Stimulated activated CD4-positive, alpha-beta T cell treated with anti-CD3 and anti-CD28 coated beads, Interleukin-15, amount 100 ng/mL, for 48 hours (primary cell): ENCODE measurements at places on chromosomes 12 and 14.

GRCh38 chr14:28975084-28975483 is 208.5 kb downstream of the FOXG1 start:
- no peak for DNase-seq

DNA sequence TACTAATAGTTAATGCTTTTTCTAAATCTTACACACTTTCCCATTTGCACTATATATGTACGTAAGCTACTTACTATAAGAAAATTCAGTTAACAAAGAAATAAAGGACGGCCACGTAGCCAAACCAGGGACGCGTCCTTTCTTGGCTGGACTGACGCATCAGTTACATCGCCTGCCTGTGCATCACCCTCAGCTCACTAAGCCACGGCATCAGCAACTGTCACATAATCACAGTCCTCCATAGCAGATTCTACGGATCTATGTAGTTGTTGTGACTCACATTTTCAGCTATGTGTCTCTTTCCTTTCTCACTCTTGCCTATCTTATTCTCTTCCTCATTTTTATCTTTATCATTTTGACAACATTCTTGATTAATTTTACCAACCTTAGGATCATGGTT is 38.1 kb upstream of the C12orf50 start:
- DNase-seq = no peak

DNA sequence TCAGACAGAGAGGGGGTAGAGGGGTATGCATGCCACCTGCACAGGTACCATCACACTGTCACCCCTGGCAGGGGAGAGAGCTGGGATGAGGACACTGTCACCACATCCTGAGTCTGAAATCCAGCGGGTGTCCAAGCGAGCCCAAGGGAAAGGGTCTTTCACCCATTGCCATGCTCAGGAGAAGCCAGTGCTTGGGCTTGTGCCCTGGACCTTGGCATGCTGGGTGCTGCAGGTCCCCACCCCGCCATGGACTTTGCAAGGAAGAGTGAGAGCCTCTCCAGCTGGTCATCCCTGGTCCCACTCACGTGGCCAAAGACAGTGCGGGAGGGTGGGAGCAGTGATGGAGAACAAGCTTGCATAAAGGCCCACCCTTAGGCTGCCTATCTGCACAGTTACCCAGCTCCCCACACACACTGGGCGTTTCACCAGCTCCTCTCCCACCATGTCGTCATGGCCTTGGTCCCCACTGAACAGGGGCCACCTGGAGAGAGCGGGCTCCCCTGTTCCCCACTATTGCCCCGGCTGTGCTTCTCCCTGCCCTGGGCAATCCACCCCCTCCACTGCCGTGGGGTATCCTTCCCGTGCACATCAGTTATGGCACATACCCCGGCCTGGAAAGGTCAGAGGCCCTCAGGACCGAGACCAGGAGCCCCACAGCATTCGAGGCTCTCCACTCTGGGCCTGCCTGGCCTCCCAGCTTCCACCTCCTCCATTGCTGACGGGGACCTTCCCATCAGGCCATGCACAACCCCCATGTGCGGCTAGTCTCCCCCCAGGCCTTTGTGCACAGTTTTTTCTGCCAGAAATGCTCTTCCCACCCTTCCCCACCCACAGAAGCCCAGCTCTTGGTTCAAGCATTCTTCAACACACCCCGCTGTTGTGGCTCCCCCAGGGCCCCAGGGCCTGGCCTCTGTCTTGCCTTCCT is 58.6 kb upstream of the BCL11B start:
- DNase-seq = no peak

DNA sequence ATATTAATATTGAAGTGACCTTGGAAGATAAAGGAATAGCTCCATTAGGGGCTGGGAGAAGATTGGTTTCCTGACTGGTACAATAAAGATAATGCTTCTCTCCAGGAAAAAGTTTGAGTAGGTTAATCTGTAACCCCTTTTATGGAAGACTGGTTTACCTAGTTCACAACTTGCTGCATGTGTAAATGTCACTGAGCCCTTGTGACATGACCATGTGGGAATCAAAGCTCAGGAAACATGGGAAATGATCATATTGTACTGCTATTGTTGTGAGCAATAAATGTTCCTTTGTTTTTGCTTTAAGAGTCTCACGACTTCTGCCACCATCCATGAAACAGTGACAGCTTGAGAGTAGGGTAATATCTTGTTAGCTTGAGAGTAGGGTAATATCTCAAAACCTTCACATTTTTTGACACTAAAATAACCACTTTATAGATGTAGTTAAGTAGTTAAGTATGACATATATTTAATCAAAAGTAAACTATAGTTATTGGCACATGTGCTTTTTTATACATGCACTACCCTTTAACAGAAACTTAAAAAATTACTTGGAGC is 1338.6 kb downstream of the FSCB start:
- no peak for DNase-seq

- DNase-seq = no peak
Observed at GRCh38 chr12:41795051-41795600, 349.5 kb downstream of the GXYLT1 start.

DNA sequence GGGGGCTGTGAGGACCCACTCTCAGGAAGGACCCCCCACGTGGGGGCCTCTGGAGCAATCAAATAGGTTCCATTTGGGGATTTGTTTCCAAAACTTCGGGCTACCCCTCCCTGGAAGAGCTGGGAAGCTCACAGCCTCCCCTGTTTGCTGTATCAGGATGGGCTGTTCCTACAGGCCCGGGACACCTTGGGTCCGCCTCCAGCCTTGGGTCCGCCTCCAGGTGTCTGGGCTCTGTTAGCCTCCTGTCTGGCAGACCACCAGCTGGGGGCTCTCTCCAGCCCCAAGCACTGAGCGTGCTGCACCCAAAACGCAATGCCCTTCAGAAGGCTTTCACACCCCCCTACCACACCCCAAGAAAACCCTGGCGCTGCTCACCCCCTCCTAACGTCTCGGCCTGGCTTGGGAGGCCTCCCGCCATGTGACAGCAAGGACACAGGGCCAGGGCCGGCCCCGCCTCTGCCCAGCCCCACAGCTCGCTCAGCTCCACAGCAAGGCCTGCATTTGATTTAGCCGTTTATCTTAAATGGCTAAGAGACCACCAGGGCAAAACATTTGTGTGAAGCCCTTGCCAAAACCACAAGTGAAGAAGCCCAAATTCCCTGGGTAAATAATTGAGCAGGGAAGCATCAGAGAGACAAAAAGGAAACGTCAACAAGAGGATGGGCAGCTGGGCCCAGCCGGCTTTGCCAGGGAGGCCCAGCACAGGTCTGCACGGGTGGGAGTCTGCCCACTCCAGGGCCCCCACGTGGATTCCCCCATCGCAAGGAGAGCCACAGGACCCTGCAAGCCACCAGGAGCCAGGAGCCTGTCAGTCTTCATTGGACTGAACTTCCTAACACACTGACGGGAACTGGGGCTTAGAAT is 39.9 kb downstream of the BCL11B start:
- no peak for DNase-seq

- no peak for DNase-seq
Observed at GRCh38 chr12:25971654-25972041, 13.2 kb downstream of the RASSF8 start.

GRCh38 chr14:46279776-46280175 is 371.8 kb downstream of the RPL10L start:
- no peak for DNase-seq
